ENCODE measurements at places on chromosomes 3 and 15.

DNA sequence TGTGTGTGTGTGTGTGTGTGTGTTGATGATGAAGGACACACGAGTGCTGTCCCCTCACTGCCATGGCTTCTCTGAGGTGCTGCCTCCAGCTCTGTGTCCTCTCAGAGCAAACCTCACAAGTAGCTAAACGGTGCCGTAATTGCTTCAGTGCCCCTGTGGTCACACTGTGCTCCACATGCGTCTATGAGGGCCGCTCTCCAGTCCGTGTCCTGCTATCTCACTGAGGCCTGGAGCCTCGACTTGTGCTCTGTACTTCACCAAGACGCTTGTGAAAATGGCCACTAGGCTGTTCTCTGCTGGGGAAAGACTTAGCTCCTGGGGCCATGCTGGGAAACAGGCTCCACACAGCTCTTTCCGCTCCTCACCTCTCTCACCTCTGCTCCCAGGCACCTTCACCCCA lies 65.4 kb upstream of the CGNL1 start:
- no peak for DNase-seq

DNA sequence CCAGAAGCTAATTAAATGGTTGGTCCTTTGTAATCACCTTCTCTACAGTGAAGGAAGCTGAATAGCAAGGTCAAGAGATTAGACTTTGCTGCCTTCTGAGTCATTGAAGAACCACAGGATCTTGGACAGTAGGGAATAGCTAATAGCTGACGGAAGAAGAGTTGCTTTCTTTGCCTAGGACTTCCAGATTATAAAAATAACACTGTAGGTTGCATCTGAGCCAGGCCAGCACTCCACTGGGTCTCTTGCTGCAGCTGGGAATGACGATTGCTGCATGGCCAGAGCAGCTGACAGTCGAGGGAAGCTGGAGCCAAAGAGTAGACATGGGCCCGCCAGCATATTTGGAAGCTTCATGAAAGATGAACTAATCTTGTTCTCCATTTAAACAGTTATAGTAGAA lies 81.5 kb upstream of the KCNMB2 start:
- DNase-seq = no peak

DNA sequence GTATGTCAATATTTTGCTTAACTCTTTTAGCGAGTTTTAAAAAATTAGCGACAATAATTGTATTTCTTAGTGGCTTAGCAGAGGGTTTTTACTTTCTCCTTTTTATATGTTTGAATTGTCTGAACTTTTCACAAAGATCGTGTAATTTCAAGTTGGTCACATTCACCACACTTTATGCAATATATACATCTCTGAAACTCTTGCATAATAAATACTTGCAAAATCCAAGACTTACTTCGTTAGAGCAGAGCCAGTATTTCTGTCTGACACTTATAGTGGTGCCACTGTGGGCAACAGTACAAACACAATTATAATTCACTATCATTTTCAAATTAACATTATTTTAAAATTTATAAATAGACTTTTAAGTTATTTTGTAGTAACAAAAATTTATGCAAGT lies 62.0 kb downstream of the SUCNR1 start:
- DNase-seq = no peak

DNA sequence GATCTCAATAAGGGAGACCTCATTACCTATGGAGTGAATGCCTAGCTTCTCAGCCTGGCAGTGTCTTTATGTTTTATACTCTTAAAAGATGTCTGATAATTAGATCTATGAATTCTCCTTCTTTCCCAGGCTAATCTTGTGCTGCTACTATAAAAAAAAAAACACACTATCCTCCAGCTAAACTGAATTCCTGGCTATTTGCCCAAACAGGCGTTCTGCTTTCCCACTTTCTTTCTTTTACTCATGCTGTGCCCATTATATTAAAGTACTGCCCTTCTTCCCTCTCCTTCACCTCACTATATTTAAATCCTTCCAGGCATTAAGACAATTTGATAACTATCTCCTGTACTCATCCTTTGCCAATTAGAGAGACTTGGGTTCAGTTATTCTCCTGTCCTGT lies 1134.9 kb downstream of the ROBO2 start:
- no peak for DNase-seq

DNA sequence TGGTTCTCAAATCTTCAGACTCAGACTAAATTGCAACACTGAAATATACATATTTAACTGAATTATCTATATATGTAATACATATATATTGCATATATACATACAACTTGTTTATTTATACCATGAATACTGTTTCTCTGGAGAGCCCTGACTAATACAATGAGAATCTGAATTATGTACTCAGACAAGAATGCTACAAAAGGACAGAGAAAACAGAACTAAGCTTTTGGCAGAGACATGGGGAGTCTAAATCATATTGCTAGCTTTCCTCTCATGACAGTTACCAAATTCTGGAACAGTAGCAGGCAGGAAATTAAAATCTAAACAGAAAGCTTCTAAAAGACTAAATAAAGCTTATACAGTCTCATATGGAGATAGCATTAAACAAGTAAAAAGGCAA lies 142.4 kb upstream of the KCNMB2 start:
- DNase-seq = no peak

DNA sequence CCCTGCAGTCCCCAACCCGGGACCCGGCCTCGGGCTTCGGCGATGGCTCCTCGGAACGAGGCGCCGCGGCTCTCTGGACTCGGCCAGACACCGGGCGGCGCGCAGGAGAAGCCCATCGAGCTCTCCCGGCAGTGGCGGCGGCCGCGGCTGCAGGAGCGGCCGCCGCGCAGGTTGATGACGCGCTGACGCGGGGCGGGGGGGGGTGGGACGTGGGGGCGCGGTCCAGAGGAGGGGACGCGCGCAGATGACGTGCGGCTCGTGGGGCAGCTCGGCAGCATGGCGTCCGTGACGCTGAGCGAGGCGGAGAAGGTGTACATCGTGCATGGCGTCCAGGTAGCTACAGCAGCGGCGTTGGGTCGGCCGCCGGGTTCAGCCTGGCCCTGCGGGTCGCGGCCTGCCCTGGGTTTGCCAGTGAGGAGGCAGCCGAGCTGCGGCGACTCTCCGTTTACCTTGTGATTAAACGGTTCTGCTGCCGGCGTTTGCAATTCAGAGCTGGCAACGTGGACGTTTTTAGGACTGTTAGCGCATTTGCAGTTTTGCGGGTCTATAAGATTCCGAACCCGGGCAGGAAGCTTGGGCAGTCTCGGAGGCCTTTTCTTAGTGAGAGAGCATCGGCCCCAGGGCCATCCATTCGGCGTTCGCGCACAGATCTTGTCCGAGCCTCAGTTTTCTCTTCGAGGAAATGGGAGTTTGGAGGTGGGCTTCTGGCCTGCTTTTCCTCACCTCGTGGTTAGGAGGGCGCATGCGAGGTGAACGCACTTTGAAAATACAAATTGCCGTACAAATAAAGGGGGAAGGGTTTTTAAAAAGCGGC lies at the start of the genes EXOSC7 and ZDHHC3:
Gene EXOSC7 (plus strand): TSS at position 243 of the 814 bp plus-strand sequence. CDS start 34 bp downstream, at position 277.
Gene ZDHHC3 (minus strand): TSS at position 173 of the 814 bp plus-strand sequence. CDS start 16,738 bp downstream, outside the sequence.
- peak; percentile 73 for DNase-seq

- no peak for DNase-seq
Measured at GRCh38 chr3:56753206-56753820, 48.4 kb downstream of the ARHGEF3 start.

GRCh38 chr3:81354119-81354518 lies 407.3 kb downstream of the GBE1 start:
- no peak for DNase-seq

DNA sequence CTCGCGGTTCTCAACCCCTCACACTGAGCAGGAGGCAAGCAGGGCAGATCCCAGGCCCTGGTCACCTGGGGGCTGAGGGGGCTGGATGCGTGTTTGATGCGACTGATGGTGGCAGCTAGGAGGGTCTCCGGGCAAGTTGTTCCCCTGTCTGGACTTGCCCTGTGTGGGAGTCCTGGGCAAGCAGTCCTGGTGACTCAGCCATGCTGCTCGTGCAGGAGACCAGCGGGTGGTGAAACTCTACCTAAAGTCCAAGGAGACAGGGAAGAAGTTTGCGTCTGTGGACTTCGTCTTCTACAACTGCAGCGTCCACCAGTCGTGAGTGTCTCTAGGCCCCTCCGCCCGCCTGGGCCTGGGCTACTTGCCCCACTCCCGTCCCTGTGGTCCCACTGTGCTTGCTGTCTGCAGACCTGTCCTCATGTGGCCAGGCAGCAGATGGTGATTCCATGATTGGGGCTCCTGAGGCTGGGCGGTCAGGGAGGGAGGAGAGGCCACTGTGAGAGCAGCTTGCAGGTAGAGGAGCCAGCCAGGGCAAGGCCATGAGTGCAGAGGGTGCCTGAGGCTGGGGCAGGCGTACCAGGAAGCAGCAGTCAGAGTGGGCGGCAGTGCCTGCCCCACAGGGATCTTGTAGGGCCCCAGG lies 23.1 kb downstream of the PLXNA1 start:
- DNase-seq = no peak

DNA sequence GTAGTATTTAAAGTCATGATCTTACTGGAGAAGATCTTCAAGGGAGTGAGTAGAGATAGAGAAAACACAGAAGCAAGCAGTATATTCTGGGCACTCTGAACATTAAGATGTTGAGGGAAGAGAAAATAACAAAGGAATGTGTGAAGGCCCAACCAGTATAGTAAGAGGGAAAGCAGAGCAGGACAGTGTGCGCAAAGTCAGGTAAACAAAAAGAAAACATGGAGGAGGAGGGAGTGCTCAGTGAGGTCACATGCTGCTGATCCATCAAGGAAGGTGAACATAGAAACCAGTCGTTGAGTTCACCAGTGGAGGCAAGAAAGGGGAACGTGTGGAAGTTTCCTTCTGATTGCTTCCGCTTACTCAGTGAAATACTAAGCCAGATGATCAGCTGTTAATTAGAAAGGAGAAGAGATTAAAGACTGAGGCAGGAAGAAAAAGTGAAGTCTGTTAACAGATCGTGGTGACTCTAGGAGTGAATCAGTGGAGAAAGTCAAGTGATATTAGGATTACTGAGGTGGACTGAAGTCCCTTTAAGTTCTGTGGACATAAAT lies 47.2 kb downstream of the OPA1 start:
- DNase-seq = no peak

- no peak for DNase-seq
Measured at GRCh38 chr3:115072265-115073021, 74.6 kb downstream of the ZBTB20 start.

GRCh38 chr15:91752081-91752785 lies 101.3 kb upstream of the SLCO3A1 start:
- no peak for DNase-seq

Measured in stimulated activated CD8-positive, alpha-beta memory T cell treated with anti-CD3 and anti-CD28 coated beads, Interleukin-4, amount 100 ng/mL, for 1 hour (primary cell).